ENCODE measurements at places on chromosomes 12 and 14.

GRCh38 chr12:30888241-30888640 is 38.3 kb upstream of the TSPAN11 start:
- no peak for DNase-seq

- peak; percentile 70 for DNase-seq
Observed at GRCh38 chr12:62192180-62192902, 67.9 kb upstream of the USP15 start.

- peak; percentile 42 for DNase-seq
Observed at GRCh38 chr12:14111230-14111865, 129.9 kb upstream of the GRIN2B start.

DNA sequence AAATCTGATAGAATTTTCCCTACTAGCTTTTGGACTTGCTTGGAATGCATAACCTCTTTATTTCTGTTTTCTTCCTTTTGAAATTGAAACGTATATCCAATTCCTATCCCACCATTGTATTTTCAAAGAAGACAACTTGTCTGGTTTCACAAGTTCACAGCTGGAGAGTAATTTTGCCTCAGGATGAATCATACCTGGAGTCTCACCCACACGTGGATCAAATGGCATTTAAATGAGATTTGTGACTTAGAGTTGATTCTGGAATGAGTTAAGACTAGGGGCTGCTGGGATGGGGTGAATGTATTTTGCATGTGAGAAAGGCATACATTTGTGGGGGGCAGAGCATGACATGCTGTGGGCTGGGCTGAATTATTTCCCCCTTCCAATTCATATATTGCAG is 516.5 kb upstream of the MGAT4C start:
- no peak for DNase-seq

GRCh38 chr12:11228296-11228879 is 41.1 kb downstream of the PRB3 start:
- peak; percentile 69 for DNase-seq

DNA sequence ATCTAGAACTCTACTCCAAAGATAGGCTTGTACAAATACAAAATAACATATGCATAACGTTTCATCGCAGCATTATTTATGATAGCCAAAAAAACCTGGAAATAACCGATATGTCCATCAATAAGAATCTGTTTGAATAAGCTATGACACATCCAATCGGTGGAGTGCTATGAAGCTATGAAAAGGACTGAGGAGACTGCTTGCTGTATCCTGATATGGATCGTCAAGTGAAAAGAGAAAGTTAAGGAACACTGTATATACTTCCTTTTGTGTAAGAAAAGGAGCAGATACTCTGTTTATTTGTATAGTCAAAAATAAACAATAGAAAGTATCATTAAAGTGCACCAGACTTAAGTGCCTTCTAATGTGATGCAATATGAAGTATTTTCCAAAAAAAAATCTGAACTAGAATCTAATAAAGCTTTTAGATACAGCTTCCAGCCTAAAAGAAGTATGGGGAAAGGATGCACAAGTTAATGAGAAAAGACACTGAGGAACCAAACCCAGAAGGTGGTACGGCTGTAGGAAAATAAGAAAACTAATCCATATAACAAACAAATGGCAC is 645 bp upstream of the KLHDC1 start:
- DNase-seq = no peak

Data from urothelium cell line (cell line).